HT1080 (cell line): ENCODE measurements at places on chromosomes 3 and 15.
A peak's percentile ranks its signal among the peaks of the same experiment; 100 is the strongest.

GRCh38 chr15:87805117-87805820 lies 451.3 kb downstream of the NTRK3 start:
- DNase-seq: no peak

- no peak for DNase-seq
Observed at GRCh38 chr15:26634319-26634718, 138.5 kb downstream of the GABRB3 start.

DNA sequence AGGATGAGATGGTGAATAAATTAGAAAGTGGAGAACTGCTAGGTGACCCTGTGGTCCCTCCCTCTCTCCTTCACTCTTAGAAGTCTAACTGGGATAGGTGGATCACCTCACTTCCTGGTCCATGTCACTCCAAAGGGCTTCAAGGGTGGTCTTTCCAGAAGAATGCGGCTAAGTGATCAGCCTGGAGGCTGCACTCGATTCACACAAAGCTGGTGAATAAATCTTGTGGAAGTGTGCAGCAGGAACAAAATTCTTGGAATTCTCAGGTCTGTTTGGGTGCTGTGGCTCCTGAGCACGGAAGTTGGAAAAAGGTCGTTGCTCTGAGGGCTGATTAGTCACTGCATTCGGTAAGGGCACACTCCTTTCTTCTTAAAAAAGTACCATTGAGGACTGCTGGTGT lies 46.3 kb downstream of the GASK1A start:
- DNase-seq: no peak

- no peak for DNase-seq
Observed at GRCh38 chr3:136516656-136517055, 235.5 kb downstream of the STAG1 start.

GRCh38 chr15:64596701-64597476 lies 136.5 kb downstream of the ZNF609 start:
- DNase-seq: peak; percentile 54

GRCh38 chr3:39378088-39378487 lies 5.1 kb upstream of the SLC25A38 start:
- DNase-seq: peak; percentile 37

DNA sequence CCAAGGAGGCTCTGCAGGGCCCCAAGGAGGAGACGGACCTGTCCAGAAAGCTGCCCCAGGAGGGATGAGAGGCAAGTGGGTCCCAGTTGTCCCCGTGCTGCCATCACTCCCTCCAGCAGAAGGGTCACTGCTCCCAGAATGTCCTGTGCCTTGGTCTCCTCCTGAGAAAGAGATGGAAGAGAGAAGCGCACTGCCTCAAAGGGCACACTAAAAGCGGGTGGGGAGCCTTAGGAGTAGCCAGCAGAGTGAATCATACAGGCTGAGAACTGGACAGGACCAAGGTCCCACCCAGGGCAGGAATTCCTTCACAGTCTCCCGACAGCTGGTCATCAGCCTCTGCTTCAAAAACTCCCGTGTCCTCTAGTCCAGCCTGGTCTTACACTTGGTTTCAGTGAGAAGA lies 4.6 kb downstream of the THPO start:
- DNase-seq: no peak

- DNase-seq: peak; percentile 99
Observed at GRCh38 chr3:124860599-124860998, 26.6 kb downstream of the ITGB5 start.

GRCh38 chr15:35603301-35603700 lies 57.3 kb upstream of the DPH6 start:
- DNase-seq: peak; percentile 39

GRCh38 chr3:33174711-33175414 lies 43.7 kb downstream of the SUSD5 start:
- DNase-seq: no peak

DNA sequence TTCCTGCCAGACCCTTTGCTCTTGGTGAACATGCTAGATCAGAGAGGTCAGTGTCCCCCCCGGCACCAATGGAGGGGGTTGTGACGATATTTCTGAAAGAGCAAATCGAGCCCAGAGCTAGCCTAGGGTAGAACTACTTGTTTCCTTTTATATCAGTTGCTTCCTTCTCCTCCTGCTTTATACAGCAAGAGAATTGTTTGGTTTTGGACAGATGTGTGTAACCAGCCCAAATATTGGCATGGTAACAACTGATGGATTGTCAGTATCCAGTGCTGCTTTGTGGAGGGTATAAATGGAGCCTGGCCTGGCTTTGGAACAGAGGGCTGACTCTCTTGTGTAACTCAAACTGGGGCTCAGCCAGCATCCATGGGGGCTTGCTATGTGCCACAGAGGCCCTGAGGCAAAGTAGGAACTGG lies 27.2 kb downstream of the SNX1 start:
- DNase-seq: no peak

GRCh38 chr3:40655551-40655950 lies 130.8 kb downstream of the ZNF621 start:
- no peak for DNase-seq

DNA sequence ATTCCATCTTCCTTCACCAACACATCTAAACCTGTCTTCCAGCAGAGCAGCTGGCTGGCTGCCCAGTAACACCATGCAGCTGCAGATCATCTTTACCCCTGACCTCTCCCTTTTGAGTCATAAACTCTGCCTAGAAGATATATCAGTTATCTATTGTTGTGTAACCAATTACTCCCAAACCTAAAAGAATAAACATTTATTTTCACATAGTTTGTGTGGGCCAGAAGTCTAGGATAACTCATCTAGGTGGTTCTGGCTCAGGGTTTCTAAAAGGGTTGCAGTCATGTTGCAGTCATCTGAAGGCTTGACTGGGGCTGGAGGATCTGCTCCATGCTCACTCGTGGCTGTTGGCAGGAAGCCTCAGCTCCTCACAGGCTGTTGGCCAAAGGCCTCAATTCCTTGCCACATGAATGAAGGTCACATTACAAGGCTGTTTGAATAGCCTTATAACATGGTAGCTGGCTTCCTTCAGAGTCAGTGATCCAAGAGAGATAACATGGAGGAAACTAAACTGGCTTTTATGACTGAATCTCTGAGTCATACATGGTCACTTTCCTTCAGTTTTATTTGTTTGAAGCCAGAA lies 92.8 kb downstream of the GOLIM4 start:
- peak; percentile 95 for DNase-seq

DNA sequence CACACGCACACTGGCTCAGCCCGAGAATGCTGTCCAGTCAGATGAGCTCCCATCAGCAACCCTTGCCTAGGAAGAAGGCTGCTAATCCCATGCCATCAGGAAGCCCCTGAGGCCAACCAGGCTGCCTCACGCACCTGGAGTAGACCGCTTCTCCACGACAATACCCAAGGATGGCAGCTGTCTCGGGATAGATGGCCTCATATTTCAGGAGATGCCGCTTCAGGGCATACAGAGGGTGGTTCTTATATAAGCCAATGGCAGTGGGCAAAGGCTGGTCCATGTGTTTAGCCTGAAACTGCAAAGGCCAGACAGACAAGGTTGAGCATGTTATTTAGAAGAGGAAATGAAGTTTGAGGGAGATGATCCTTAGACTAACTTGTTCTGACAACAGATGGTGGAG lies 22.2 kb downstream of the XPC start:
- DNase-seq: no peak

GRCh38 chr15:78922527-78922926 lies 22.3 kb downstream of the CTSH start:
- no peak for DNase-seq

DNA sequence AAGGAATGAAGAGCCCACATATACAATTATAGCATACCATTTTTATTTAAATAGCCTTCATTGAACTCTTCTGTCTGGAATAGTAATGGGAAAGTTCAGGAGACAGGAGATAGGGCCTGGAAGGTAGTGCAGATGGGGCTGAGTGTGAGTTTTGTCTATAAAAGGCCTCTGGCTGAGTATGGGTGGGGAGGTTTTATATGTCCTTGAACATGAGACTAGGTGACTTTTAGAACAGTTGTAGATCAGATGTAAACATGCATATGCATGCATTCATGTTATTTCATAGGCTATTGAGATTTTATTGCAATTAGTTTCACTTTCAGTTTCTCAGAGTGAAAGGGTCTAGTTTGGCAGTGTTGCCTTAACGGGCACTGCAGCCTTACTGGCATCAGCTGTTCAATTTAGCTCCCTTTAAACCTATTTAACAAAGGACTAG lies 27.1 kb downstream of the CGGBP1 start:
- DNase-seq: peak; percentile 58

GRCh38 chr15:25719101-25719985 lies 143.8 kb downstream of the ATP10A start:
- no peak for DNase-seq

DNA sequence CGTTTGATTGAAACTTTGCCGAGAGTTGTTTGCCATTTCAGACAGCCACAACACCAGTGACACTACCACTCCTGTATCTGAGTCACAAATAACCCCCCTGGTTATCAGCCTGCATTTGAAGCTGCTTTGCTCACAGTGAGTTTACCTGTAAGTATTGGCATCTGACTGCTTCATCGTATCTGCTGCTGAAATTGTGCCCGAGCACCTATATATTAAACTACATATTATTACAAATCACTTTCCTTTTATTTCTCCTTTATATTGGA lies 39.2 kb upstream of the SPSB4 start:
- no peak for DNase-seq

DNA sequence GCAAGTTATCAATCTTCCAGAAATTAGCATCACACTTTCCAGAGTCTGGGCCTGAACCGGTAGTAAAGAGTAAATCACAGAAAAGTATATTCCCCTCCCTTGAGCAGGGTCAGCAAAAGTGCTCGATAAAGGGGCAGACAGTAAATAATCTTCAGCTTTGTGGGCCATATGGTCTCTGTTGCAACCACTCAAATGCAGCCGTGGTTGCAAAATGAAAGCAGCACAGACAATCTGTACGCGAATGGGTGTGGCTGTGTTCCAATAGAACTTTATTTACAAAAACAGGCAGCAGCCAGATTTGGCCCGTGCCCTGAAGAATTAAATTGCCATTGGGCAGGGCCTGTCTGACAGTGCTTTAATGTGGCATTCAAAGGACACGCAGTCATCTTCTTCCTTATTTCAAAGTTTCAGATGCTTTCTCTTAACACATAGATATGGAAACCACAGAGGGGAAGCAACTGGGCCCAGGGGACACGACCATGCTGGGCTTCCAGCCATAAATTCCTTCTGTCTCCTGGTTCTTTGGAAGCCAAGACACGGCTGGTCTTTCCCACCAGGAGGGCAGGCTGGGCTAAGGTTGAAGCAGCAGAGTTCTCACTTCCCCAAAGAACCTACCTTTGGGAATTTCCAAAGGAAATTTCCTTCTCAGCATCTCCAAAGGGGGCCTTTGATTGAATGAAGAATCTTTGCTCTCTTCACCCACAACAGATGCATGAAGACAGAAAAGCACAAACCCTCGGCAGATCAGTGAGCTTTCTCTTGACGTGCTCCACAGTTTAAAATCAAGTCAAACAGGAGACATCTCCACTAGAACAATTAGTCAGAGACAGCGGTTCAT lies 489.8 kb upstream of the PROK2 start:
- peak; percentile 8 for DNase-seq

DNA sequence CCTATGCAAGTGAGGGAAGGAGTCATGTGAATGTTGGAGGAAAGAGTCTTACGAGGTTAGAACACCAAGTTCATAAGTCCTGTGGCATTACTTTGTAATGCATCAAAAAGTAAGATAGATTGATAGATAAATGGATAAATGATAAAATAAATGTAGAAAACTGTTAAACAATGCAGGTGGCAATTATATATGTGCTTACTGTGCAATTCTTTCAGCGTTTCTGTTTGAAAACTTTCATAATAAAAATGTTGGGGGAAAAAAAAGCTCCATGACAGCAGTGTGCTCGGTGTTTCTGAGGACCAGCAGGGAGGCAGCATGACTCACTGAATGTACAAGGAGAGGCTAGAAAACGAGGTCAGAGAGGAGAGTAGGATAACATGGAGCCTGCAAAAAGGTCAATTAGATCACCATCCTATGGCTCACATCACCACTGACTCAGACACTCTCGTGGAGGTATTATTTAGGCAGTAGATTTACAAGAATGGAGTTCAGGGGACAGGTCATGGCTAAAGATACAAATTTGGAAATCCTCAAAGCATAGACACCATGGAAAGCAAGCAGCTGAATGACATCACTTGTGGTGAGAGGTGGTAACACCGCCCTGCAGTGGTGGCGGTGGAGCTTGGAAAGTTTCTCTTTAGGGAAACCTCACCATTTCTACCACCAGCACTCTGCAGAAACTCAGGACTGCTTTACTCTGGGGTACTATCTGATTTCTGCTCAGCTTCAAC lies 219.8 kb downstream of the CTNNB1 start:
- peak; percentile 95 for DNase-seq

- DNase-seq: peak; percentile 49
Observed at GRCh38 chr3:111667621-111668239, 72.6 kb upstream of the ZBED2 start.

GRCh38 chr3:43346978-43347749 lies 60.8 kb downstream of the SNRK start:
- no peak for DNase-seq

- DNase-seq: peak; percentile 61
Observed at GRCh38 chr15:77031376-77032050, 36.6 kb downstream of the PSTPIP1 start.

GRCh38 chr15:91853511-91853947 lies at the start of gene SLCO3A1:
SLCO3A1 (plus strand) TSS chr15:91853708.
- peak; percentile 39 for DNase-seq

GRCh38 chr3:36680952-36681351 lies 83.4 kb downstream of the DCLK3 start:
- DNase-seq: peak; percentile 13

DNA sequence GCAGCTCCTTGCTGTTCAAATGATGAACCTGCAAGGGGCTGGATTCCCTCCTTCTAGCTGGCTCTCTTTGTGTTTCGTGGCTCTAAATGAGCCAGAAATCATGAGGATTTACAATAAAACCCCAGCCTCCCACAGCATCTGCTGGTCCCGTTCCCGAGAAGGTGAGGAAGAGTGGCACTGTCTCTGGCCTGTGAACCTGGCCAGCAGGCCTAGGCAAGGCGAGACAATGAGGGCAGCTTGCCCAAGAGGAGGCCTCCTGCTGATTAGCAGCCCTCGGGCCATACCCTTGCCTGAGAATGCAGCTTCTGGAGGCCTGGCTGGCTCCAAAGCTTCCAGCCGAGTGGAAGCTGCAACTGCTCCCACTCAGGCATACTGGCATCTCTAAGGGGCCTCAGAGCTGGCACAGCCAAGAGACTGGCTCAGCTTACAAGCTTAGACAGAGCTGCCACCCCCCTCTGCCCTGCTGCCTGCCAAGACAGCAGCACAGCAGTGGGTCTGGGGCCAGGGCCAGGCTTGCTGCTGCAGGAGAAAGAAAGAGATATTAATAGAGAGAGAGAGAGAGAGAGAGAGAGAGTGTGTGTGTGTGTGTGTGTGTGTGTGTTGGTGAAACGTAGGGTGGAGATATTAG lies 76.5 kb downstream of the HMG20A start:
- peak; percentile 63 for DNase-seq

DNA sequence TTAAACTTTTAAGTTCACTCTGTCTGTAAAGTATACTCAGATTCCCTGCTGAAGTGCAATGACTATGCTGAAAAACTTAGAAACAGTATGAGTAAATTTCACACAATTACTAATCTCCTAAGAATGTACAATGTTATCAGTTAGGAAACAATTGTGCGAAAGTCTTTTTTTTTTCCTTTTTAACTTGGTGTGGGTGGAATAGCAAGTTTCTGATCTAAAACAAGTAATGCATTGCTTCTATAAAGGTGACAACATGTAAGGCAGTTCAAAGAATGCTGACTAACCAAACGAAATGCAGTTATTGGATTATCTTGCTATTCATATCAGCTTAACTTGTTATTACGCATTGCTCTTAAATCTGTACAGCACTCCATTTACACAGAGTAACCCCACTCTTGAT lies 19.3 kb upstream of the SLC12A8 start:
- peak; percentile 70 for DNase-seq
